Common myeloid progenitor, CD34-positive (primary cell): ENCODE measurements at places on chromosomes 5 and 9.

DNA sequence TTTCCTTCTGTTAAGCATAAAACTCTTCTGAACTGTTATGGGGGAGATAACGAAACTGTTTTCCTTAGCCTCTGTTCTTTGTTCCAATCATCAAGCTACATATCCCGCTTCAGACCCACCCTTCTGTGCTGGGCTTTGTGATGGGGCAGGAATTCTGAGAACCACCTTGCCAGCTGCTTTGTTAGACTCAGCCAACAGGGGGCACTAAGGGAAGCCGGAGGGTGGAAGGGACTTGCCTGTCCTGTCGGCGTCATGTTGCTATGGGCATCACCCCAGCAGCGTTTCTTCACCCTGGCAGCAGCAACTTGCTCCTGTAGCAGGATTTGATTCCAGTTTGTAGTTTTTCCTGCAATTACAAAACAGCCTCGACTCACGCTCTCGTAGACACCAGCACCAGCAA lies 169.1 kb downstream of the CAAP1 start:
- DNase-seq = peak; percentile 12
- no peaks in the 10 kb centered on the region for H3K4me1 ChIP-seq
- H3K4me3 ChIP-seq = no peak overlapping the region
- H3K27ac ChIP-seq = no peak overlapping the region

GRCh38 chr5:93967923-93968322 lies 226.5 kb upstream of the POU5F2 start:
- no peaks in the 10 kb centered on the region for H3K36me3 ChIP-seq
- no peak overlapping the region for H3K4me3 ChIP-seq
- no peak overlapping the region for H3K27ac ChIP-seq
- H3K4me1 ChIP-seq = no peaks in the 10 kb centered on the region
- no peaks in the 10 kb centered on the region for H3K27me3 ChIP-seq

DNA sequence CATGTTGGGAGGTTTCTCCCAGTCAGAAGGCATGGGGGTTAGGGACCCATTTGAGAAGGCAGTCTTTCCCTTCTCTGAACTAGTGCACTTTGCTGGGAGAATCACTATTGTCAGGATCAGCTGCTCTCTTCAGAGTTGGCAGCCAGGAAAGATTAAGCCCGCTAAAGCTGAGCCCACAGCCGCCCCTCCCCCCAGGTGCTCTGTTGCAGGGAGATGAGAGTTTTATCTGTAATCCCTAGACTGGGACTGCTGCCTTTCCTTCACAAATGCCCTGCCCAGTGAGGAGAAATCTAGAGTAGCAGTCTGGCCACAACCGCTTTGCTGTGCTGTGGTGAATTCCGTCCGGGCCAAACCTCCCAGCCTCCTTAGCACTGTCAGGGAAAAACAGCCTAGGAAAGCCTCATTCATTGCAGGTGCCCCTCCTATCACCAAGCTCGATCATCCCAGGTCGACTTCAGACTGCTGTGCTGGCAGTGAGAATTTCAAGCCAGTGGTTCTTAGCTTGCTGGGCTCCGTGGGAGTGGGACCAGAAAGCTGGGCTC lies 69.8 kb downstream of the CNTLN start:
- peaks cover 5% of the 10 kb centered on the region for H3K36me3 ChIP-seq
- H3K4me3 ChIP-seq = no peak overlapping the region
- DNase-seq = no peak
- H3K27me3 ChIP-seq = no peaks in the 10 kb centered on the region

- no peaks in the 10 kb centered on the region for H3K36me3 ChIP-seq
- no peak for DNase-seq
- no peaks in the 10 kb centered on the region for H3K27me3 ChIP-seq
- peaks cover 19% of the 10 kb centered on the region for H3K4me1 ChIP-seq
These were observed 7.9 kb upstream of the MYORG start for GRCh38 chr9:34384368-34385165.

DNA sequence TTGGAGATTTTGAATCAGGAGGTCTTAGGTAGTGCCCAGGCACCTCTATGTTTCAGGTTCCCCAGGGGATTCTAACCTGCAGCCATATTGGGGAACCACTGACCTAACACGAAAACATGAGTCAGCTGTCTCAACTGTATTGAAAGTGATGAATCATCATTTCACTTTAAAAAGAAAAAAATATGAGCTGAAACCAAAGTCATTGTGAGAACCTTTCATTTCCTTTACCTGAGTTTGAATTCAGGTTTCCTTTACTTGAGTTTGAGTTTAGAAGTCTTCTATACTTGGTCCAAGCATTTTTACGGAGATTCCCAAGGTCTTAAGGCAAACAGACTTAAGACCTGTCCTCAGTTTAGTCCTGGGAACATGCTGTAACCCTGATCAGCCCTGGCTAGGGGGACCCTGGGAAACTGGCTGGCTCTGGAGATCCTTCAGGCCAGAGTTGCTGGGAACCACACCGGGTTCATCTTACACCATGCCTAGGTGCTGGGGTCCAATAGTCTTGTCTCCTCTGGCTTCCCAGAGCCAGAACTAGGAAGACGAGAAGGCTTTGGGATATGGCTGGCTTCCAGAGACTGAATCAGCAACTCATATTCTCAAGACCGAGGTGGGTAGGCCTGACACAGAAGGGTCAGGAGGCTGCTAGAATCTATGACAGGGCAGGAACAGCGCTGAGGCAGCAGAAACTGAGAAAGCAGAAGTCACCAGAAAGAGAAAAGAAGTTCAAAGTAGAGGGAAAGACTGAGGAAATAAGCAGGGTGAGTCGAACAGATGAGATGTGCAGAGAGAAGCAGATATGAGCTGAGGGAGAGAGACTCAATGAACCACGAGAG lies 16.4 kb upstream of the PDCD1LG2 start:
- H3K4me3 ChIP-seq = no peak overlapping the region
- H3K4me1 ChIP-seq = peaks cover 30% of the 10 kb centered on the region
- no peaks in the 10 kb centered on the region for H3K27me3 ChIP-seq
- H3K36me3 ChIP-seq = no peaks in the 10 kb centered on the region
- peak; percentile 57 for DNase-seq

DNA sequence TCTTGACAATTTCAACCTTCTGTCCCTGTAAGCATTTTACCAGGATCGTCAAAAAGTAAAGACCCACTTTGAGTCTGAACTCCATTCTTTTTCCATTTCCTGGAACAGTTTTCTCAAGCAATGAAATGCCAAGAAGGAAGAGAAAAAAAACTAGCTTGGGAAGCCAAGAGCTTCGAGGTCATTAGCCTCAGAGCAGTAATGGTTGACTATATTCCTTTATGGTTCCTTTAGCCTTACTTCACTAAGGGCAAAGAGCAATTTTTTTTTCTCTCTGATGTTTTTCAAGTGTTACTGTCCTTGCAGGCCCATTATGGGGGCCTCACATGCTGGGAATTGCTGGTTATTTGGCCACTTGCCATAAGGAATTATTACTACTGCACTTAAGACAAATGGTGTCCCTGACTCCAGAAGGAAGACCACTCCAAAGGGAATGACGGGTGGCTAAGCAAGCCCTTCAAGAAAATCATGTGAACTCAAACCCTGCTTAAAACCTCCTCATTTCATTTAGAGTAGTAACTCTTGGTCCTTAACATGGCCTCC lies 37.1 kb downstream of the BNC2 start:
- no peak overlapping the region for H3K27ac ChIP-seq
- no peak for DNase-seq
- H3K4me1 ChIP-seq = no peaks in the 10 kb centered on the region
- H3K4me3 ChIP-seq = no peak overlapping the region
- peaks cover 2% of the 10 kb centered on the region for H3K27me3 ChIP-seq

GRCh38 chr9:18499062-18499461 lies 25.1 kb downstream of the ADAMTSL1 start:
- no peak overlapping the region for H3K27ac ChIP-seq
- H3K4me3 ChIP-seq = no peak overlapping the region
- H3K27me3 ChIP-seq = no peaks in the 10 kb centered on the region
- H3K4me1 ChIP-seq = no peaks in the 10 kb centered on the region
- no peak for DNase-seq

GRCh38 chr9:79685577-79685976 lies 113.8 kb downstream of the TLE4 start:
- DNase-seq = no peak
- peaks cover 2% of the 10 kb centered on the region for H3K36me3 ChIP-seq
- H3K4me1 ChIP-seq = peaks cover 15% of the 10 kb centered on the region
- no peak overlapping the region for H3K4me3 ChIP-seq
- H3K27me3 ChIP-seq = no peaks in the 10 kb centered on the region
- no peak overlapping the region for H3K27ac ChIP-seq

DNA sequence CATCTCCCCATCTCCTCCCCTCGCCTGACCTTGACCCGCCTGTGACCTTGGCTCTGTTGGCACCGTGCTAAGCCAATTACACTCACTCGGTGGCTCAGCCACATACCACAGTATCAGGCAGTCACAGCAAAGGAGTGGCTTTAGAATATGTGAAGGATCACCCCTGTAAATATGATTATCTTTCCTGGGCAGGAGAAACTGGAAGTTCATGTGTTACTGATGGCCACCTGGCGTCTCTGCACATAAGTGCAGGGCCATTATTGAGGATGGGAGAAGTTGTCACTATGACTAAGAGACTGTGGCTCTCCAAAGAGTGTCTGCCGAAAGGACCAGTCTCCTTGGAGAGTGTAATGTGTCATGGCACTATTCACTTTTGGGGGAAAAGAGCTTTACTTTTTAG lies 116.9 kb upstream of the S1PR3 start:
- DNase-seq = peak; percentile 1
- H3K27ac ChIP-seq = no peak overlapping the region
- no peaks in the 10 kb centered on the region for H3K4me1 ChIP-seq
- no peak overlapping the region for H3K4me3 ChIP-seq
- H3K36me3 ChIP-seq = no peaks in the 10 kb centered on the region

DNA sequence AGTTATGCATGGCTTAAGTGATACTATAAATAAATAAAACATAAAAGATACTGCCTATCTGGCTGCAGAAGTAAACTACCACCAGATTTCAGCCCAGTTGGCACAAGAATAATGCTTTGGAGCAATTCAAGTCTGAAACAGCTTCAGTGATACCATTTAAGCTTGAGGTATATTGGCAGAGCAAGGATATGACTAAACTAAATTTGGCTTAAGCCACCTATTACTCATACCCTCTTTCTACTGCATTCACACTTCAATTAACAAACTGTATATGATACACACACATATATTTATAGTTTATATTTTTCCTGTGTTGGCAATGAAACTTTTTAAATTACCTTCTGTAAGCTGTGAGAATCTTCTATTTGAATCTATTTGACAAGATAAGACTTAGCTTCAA lies 431.9 kb downstream of the ANXA1 start:
- no peaks in the 10 kb centered on the region for H3K36me3 ChIP-seq
- DNase-seq = no peak
- no peaks in the 10 kb centered on the region for H3K27me3 ChIP-seq
- H3K4me3 ChIP-seq = no peak overlapping the region
- H3K4me1 ChIP-seq = no peaks in the 10 kb centered on the region
